ENCODE measurements at places on chromosomes 1 and 21.

- H3K27me3 ChIP-seq = no peaks in the 10 kb centered on the region
- peak overlapping the region; percentile 99 for H3K27ac ChIP-seq
- H3K4me1 ChIP-seq = peaks cover 55% of the 10 kb centered on the region
- no peaks in the 10 kb centered on the region for H3K36me3 ChIP-seq
Measured at GRCh38 chr1:61050541-61051442, 31.6 kb upstream of the NFIA start.

- no peak for DNase-seq
- H3K4me3 ChIP-seq = no peak overlapping the region
- H3K36me3 ChIP-seq = peaks cover 76% of the 10 kb centered on the region
- no peaks in the 10 kb centered on the region for H3K27me3 ChIP-seq
- H3K27ac ChIP-seq = no peak overlapping the region
Measured at GRCh38 chr1:156251527-156251926, 3.7 kb upstream of the PAQR6 start.

- H3K27ac ChIP-seq = no peak overlapping the region
- peaks cover 38% of the 10 kb centered on the region for H3K27me3 ChIP-seq
- peaks cover 23% of the 10 kb centered on the region for H3K4me1 ChIP-seq
- H3K4me3 ChIP-seq = peak overlapping the region; percentile 57
- DNase-seq = peak; percentile 85
- H3K36me3 ChIP-seq = no peaks in the 10 kb centered on the region
Measured at GRCh38 chr1:235650341-235651169, 971 bp upstream of the GNG4 start.

DNA sequence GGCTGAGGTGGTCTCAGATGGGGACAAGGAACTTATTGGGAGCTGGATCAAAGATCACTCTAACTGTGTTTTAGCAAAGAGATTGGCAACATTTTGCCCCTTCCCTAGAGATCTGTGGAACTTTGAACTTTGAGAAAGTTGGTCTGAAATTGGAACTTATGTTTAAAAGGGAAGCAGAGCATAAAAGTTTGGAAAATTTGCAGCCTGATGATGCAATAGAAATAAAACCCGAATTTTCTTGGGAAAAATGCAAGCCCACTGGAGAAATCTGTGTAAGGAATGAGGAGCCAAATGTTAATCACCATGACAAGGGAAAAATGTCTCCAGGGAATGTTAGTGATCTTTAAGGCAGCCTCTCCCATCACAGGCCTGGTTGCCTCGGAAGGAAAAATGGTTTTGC, 17.2 kb downstream of the CFH start:
- no peak overlapping the region for H3K27ac ChIP-seq
- no peaks in the 10 kb centered on the region for H3K27me3 ChIP-seq

- no peak overlapping the region for H3K4me3 ChIP-seq
- H3K27ac ChIP-seq = no peak overlapping the region
- H3K4me1 ChIP-seq = no peaks in the 10 kb centered on the region
- no peak for DNase-seq
- H3K36me3 ChIP-seq = no peaks in the 10 kb centered on the region
Measured at GRCh38 chr1:208951908-208952307, 631.6 kb upstream of the CAMK1G start.

DNA sequence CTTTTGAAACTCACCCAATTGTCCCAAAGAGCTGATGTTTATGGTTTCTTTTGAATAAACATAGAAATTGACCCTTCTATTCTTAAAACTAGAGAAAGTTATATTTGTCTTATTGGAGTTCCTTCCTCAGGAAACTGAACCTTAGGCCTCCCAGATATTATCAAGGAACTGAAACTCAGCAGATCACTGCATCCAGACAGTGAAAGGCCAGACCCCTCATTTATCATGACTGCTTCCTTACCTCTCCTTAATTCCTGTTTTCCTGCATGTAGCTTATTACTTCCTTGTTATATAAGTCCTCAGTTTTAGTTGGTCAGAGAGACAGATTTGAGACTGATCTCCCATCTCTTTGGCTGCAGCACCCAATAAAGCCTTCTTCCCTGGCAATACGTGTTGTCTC, 27.5 kb downstream of the SLC22A15 start:
- no peaks in the 10 kb centered on the region for H3K4me1 ChIP-seq
- DNase-seq = no peak
- H3K27ac ChIP-seq = no peak overlapping the region
- no peaks in the 10 kb centered on the region for H3K27me3 ChIP-seq

DNA sequence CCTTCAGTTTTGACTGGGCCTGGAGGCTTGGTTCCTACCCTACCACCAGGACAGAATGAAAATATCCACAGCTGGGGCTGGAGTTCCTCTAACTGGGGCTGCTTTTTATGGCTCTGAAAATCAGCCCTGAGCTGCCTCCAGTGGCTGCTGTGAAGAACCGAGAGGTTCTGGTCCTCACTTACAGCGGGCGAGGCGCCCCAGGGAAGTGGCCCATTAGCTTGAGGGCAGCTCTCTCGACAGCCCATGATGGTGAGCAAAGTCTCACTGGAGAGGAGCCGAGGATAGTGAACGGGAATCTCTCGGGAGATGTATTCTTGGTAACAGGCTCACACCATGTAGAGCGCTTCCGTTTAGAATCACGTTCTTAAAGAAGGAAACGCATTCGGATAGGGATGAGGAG, 459.7 kb downstream of the KIF26B start:
- H3K4me3 ChIP-seq = no peak overlapping the region
- H3K4me1 ChIP-seq = no peaks in the 10 kb centered on the region
- H3K27ac ChIP-seq = no peak overlapping the region
- no peak for DNase-seq

- no peak for DNase-seq
- H3K36me3 ChIP-seq = no peaks in the 10 kb centered on the region
- peaks cover 32% of the 10 kb centered on the region for H3K4me1 ChIP-seq
- H3K27ac ChIP-seq = no peak overlapping the region
Measured at GRCh38 chr1:41504114-41505035, 19.9 kb upstream of the EDN2 start.

- peaks cover 18% of the 10 kb centered on the region for H3K4me1 ChIP-seq
- H3K27me3 ChIP-seq = no peaks in the 10 kb centered on the region
- H3K36me3 ChIP-seq = peaks cover 16% of the 10 kb centered on the region
- DNase-seq = no peak
- H3K27ac ChIP-seq = no peak overlapping the region
- no peak overlapping the region for H3K4me3 ChIP-seq
Measured at GRCh38 chr1:85585799-85586198, 5.2 kb downstream of the CCN1 start.

- H3K27me3 ChIP-seq = no peaks in the 10 kb centered on the region
- peak; percentile 88 for DNase-seq
- no peaks in the 10 kb centered on the region for H3K36me3 ChIP-seq
Measured at GRCh38 chr1:67646145-67647035, 38.6 kb upstream of the GADD45A start.

DNA sequence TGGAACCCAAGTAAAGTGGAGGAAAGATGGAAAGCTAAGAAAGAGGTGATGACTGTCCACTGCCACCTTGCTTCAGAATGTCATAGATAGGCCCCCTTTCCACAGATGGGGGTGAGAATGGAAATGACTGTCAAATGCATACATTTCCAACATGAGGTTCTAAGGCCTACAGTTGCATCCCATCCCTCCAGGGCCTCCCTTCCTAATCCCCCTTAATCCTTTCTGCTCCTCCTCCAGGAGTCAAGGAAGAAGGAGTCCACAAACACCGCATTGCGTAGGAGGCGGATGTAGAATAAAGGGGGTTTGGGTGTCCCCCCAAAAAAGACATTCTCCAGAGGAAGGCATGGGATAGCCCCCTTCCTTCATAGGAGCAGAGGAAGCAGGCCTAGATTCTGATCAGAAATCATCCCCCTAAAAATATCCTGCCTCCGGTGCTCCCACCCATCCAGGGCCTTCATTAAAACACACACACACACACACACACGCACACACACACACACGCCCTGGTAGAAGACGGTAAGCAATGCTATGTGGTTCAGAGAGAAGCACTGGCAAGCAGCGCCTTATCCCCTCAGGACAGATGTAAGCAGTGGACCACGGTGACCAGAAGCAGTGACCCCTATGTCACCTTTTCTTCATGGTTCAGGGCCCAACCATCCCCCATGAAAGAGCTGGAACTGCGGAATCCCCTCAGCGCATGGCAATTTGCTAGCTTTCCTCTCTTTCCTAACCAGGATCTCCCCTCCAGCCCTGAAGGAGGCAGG, 2.0 kb downstream of the SV2A start:
- H3K27me3 ChIP-seq = no peaks in the 10 kb centered on the region
- no peak overlapping the region for H3K4me3 ChIP-seq

- peak overlapping the region; percentile 82 for H3K27ac ChIP-seq
- DNase-seq = no peak
- H3K4me3 ChIP-seq = no peak overlapping the region
- no peaks in the 10 kb centered on the region for H3K36me3 ChIP-seq
Measured at GRCh38 chr21:36068748-36069398, 951 bp upstream of the CBR1 start.

DNA sequence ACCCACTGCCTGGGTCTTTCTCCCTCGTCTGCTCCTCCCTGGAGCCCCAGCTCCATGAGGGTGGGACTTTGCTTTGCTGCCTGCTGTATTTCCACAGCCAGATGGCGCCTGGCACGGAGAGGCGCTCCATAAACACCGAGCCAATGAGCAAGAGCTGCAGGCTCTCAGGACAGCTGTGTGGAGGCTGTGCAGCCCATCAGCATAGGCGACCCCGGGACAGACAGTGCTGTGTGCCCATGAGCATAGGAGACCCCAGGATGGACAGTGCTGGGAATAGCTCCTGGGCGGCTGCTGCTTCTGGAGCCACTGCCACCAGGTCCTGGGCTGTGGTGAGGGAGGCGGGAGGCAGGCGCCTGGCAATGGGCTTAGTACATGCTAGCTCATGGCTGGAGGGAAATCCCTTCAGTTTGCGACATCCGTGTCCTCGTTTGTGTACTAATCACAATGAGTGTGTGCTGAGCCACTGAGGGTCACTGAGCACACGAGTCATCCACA, 29.2 kb downstream of the CEP104 start:
- no peak overlapping the region for H3K4me3 ChIP-seq
- peaks cover 98% of the 10 kb centered on the region for H3K36me3 ChIP-seq

DNA sequence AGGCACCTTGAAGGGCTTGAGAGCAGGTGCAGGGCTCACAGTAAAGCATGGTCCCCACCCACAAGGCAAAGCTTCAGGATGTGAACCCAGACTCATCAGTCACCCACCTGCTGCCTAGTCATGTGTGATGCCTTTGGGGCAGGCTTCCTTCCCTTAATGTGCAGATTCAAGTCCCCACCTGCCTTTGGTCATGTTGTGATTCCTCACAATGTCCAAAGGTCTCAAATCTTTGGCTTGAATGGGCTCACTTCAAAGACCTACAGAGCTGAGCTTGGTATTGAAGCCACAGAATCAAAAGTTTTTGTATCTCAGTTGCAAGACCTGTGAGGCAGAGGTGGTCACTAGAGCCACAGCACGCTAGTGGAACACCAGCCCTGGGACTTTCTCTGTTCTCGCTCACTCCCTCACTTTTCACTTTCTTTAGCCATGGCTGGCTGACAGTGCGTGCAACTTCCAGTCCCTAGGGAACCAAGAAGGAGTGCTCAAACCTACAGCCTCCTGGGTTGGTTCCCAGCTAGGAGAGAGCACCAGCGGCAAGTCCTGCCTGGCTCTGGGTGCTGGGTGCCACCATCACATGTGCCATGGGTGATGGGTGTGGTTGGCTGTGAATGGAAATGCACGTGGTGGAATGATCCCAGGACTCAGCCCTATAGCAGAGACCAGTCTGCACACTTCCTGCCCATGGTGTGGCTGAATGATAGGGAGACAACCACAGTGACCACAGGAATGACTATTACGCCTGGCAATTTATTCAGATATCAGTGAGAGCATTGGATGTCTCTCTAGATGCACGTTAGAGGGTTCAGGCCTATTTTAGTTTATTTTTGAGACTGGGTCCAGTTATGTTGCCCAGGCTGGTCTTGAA, 26.4 kb upstream of the CLIC6 start:
- no peak overlapping the region for H3K4me3 ChIP-seq
- no peaks in the 10 kb centered on the region for H3K4me1 ChIP-seq
- no peaks in the 10 kb centered on the region for H3K36me3 ChIP-seq
- DNase-seq = no peak
- peaks cover 11% of the 10 kb centered on the region for H3K27me3 ChIP-seq

DNA sequence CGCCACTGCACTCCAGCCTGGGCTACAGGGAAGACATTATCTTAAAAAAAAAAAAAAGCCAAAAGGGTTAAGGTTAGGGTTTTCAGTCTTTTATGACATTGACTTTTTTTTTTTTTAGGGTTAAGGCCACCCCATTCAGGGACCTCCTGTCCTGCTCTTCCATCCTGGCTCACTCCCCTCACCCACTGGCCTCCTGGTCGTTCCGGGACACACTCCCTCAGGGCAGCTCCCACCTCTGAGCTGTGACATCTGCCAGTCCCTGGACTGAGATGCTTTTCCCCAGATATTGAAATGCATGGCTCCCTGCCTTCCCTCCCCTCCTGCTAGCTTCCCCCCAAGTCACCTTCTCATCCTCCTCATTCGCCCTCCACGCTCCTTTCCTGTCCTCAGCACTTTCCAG, 9.6 kb downstream of the PLEKHG5 start:
- H3K27ac ChIP-seq = no peak overlapping the region
- H3K36me3 ChIP-seq = no peaks in the 10 kb centered on the region
- H3K4me3 ChIP-seq = no peak overlapping the region
- no peak for DNase-seq
- H3K4me1 ChIP-seq = peaks cover 29% of the 10 kb centered on the region
- peaks cover 9% of the 10 kb centered on the region for H3K27me3 ChIP-seq

- H3K4me1 ChIP-seq = no peaks in the 10 kb centered on the region
- no peaks in the 10 kb centered on the region for H3K27me3 ChIP-seq
- no peak overlapping the region for H3K27ac ChIP-seq
- DNase-seq = no peak
Measured at GRCh38 chr1:41171266-41171874, 70.7 kb downstream of the SCMH1 start.

DNA sequence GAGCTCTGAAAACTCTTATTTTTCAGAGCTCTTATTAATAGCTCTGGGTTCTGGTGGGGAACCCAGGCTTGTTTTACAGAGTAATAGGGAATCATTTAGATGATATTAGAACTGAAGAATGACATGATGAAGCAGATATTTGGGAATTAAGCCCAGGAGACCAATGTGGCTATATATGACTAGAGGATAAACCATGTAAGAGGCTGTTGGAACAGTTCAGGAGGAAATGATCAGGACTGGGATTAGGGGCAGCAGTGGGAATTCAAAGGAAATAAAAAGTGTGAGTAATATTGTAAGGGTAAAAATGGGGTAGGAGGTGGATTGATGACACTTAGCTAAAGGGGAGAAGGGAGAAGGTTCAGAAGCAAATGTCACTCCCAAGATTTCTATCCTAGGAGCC, 58.6 kb downstream of the GIPC2 start:
- no peak overlapping the region for H3K27ac ChIP-seq
- no peaks in the 10 kb centered on the region for H3K27me3 ChIP-seq
- DNase-seq = no peak
- no peaks in the 10 kb centered on the region for H3K36me3 ChIP-seq

DNA sequence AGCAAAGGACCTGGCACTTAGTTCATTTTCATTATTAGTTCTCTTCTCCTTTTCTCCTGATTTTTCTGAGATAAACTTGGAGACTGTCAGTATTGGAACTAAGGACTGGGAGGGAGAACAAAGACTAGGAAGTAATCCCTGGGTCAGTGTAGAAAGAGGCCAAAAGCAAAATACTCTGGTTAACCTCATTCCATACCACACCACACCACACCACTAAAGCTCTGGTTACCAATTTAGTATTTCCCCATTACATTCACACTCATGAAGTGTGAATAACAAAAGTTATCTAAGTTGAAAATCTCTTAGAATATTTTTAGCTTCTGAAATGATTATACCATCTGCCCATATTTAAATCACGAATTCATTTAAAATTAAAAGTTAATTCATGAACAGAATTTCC, 68.9 kb upstream of the DMRTA2 start:
- no peaks in the 10 kb centered on the region for H3K27me3 ChIP-seq
- no peaks in the 10 kb centered on the region for H3K4me1 ChIP-seq
- no peak overlapping the region for H3K4me3 ChIP-seq
- H3K27ac ChIP-seq = no peak overlapping the region
- peaks cover 63% of the 10 kb centered on the region for H3K36me3 ChIP-seq
